Common myeloid progenitor, CD34-positive (primary cell): ENCODE measurements at places on chromosomes 7 and 10.

GRCh38 chr7:37007691-37008090, 283.4 kb upstream of the AOAH start:
- no peak for DNase-seq

DNA sequence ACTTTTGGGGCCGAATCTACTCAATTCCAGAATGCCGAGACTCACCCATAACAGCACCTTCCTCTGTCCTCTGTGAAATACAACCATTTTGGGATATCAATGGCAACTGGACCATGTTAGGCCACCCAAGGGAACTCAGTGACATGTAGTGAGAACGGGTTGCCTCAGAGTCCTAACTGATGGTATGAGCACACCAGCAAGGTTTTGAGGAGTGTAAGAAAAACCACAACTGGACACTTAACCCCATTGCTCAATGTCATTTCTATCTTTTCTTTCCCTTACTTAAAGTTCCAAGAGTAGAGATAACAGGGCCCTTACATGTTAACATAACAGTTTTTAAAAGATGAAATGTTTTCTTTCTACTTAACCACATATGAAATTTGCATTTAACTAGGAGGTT, 67.1 kb downstream of the TNS3 start:
- DNase-seq, result no peak

GRCh38 chr10:95572131-95572820, 11.1 kb upstream of the SORBS1 start:
- DNase-seq, result no peak

GRCh38 chr7:1432411-1433082, 26.7 kb downstream of the MICALL2 start:
- DNase-seq, result peak; percentile 60

- DNase-seq, result peak; percentile 59
Measured at GRCh38 chr10:70478191-70479164, at the start of gene PALD1. TSS of gene PALD1 (plus strand) at chr10:70478767. CDS start at chr10:70525952, 47,185 bp downstream.

DNA sequence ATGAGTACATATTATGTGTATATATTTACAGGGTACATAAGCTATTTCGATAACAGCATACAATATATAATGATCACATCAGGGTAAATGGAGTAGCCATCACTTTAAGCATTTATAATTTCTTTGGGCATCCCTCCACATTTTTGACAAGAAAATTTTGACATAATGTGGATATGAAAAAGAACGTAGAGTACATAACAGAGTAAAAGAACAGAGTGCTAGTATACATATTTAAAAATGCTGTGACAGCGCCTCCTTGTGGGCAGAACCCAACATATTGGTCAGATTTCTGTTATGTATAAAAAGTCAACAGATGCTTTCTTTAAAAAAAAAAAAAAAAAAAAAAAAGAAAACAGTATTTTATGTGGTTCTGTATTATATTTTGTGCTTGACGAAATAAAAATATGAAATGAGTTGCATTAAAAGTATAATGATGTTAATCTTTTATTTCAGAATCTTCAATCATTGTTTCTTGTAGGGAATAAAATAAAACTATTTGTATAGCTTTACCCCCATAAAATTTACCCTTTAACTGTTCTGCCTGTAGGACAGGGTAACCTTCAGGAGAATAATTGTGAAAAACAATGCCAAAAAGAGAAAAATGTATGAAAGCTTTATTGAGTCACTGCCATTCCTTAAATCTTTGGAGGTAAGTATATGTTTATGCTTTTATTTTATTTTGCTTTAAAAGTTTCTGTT, 18.3 kb upstream of the HBP1 start:
- DNase-seq, result peak; percentile 87

DNA sequence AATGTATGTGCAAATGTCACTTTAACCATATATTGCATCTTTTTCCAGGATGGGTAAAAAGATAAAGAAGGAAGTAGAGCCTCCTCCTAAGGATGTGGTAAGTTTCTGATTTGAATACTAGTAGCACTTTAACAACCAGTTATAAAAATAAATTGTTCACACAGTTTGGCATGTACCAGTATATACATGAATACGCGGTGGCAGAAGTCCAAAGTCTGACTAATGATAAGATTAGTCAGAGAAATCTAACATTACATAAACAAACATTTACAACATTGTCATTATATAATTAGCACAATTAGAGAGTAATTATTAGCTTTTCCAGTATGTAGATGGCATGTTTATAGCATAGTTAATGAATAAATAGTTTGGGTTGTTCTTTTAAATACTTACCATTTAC, 4.1 kb downstream of the ARMC3 start:
- DNase-seq, result no peak

DNA sequence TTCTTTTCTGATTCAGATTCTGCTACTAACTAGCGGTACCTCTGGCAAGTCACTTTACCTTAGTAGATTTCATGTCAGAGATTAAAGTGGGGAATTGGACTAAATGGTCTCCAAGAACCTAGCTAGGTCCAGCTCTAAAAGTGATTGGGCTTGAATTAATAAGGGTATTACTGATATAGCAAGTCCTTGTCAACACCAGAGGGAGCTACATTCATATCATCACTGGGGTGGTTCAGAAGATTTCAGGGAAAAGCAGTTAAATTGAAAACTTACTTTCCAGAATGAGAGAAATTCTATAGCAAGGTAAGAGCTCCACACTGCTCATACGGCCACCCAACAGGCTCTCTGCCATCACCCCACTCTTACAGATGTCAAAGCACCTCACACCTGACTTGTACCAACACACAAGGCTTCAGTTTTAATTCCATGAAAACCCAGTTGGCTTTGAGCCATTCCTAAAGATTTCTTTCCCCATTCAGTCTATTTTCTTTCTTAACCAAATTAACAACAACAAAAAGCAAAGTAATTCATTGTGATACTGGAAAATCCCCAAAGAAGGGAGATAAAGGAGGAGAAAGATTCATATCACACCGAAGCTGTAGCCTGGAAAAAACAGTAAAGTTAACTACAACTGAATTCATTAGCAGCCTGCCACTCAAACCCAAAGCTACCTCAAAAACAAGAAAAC, 38.0 kb upstream of the SPOCK2 start:
- peak; percentile 59 for DNase-seq

GRCh38 chr7:115019882-115020605, 98.2 kb downstream of the MDFIC start:
- peak; percentile 77 for DNase-seq

DNA sequence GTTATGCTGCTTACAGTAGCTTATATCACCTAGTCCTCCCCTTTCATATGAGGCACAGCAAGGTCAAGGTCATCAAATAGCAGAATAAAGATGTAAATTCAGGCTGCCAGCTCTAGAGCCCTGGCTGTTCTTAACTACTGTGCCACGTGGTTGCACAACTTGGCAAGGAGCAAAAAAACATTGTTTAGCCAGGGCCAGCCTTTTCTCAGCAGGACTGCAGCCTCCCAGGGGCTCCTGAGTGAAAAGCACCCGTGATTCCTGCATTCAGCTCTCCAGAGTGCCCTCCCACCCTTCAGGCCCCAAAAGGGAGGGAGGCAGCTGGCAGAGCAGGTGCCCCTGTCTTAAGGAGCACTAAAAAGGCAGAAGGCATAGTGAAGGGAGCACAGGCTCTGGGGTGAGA, 31.8 kb upstream of the TM9SF3 start:
- DNase-seq, result no peak

- no peak for DNase-seq
Measured at GRCh38 chr10:44993226-44993921, 7.3 kb upstream of the ZNF22 start.

DNA sequence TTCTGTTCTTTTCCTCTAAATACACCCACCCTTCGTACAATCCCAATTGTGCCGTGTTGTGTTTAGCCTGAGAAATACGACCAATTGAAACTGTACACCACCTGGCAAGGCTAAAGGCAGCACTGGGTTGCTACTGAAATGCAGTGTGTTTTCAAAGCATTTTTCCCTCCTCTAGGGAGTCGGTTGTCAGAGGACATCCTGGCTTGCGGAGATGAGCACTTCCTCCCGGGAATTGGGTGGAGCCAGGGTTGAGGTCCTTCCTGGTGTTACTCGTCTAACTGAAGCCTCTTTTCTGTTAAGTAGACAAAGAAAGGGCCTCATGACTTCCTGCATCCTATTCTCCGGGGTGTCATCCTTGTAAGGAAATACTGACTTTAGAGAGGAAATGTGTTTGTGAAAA, 133.5 kb downstream of the MTPAP start:
- no peak for DNase-seq

DNA sequence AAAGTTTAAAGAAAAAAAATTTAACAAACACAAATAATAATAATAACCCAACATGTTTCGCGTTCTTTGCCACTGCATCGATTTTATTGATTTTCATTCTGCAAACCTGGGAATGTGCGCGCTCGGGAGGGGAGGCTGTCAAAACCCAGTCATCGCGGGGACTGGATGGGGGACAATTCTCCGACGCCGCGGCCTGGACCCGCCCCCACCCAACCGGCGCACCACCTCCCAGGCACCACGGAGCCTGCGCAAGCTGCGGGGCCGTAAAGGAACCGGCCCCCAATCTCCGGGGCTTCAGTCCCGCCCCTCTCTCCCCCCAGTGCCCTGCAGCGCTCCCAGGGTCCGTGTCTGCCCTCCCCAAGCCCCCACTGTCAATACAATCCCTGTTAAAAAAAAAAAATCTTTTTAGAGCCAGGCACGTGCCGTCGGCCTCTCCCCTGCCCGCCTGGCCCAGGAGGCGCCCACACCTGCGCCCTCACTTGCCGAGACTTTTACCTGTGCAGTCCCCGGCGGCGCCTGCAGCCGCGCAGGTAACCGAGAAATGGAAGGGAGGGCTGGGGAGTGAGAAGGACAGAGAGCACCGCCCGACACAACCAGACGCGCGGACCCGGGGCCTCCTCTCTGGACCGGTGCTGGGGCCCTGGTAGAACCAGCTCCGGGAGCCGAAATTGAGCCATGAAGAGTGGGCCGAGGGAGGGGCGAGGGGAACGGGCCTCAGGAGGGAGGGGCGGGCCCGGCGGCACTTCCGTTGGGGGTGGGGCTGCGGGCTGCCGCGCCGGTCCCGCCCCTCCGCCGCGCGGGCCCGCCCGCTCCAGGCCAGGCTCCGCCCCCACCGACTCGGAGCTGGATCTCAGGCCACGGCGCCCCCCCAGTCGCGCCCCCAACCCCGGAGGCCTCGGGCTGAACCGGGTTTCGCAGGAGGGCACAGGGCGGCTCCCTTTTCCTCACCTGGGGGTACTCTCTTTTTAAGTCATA, 7.6 kb upstream of the ZNF503 start:
- DNase-seq, result peak; percentile 79

DNA sequence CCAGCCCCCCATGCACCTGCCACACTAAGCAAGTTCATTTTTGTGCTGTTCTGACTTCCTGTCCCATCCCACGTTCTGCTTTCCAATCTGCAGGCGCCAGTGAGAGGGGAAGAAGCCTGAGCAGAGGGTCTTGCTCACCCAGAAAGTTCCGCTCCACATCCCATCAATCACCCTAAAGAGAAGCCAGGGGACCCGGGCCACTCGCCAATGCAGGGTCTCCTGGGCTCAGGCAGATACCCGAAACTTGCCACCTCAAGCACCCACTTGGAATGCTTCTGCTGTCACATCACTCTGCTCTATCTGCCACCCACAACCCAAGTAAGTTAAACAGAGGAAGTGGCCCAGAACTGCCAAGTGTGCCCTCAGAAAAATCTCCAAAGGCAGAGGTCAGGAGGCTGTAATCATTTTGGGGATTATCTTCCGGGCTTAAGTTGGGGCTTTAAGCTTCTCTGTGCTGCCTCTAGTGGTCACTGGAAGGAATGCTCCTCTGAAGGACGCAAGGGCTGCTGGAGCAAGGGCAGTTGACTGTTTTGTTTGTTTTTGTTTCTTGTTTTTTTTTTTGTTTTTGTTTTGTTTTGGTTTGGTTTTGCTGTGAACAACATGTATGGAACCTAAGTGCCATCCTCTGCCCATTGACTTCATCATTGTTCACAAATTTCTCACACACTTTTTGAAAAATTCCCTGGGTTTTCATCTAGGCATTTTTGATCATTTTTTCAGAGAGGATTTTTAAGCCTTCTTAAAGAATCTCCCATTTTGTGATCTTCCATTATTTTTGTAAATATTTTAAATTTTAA, 25.5 kb downstream of the PRR15 start:
- DNase-seq, result peak; percentile 67

DNA sequence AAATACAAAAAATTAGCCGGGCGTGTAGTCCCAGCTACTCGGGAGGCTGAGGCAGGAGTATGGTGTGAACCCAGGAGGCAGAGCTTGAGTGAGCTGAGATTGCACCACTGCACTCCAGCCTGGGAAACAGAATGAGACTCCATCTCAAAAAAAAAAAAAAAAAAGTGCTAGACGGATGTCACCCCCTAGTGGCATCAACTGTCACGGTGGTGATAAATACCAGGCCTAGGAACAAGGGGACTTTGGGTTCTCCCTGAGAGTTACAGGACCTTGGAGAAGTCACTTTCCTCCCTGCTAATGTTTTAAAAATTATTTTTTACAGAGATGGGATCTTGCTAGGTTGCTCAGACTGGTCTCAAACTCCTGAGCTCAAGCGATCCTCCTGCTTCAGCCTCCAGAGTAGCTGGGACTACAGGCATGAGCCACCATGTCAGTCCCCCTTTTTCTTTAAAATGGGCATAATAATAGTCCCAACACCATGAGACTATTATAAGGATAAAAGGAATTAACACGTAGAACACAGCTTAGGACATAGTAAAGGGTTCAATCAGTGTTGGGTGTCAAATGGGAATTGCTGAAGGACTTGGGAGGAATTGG, 2.6 kb upstream of the TMEM130 start:
- peak; percentile 74 for DNase-seq

DNA sequence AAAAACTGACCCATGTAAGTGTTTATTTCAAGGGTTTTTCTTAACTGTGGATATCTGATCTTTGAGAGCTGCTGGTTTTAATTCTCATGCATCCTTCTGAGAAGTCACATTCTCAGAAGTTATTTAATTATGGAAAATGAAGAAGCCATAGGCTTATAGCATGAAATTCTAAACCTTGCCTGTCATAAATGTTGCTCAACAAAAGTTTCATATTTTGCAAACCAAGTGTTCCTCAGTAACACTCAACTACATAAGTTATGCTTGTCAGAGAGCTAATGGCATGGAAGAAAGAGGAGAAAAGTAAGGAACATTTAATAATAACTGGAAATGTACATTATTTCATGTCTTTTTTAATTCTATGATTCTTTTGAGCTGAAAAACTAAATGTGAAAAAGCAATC, 78.6 kb upstream of the MPP7 start:
- DNase-seq, result no peak

GRCh38 chr7:10643545-10643944, 330.1 kb upstream of the PHF14 start:
- DNase-seq, result no peak

DNA sequence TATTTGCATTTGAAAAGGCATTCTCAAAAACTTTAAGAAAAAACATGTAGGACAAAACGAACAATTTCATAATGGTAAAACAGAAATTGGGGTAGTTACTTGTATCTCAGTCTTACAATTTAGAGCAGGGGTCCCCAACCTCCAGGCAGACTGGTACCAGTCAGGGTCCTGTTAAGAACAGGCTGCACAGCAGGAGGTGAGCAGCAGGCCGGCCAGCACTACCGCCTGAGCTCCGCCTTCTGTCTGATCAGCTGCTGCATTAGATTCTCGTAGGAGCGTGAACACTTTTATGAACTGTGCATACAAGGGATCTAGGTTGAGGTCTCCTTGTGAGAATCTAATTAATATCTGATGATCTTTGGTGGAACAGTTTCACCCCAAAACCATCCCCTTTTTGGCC, 77.3 kb downstream of the SEMA3A start:
- DNase-seq, result no peak
